ENCODE measurements at places on chromosomes 4 and X. TPM values are rescaled to one million over a fixed set of nuclear protein-coding genes. Genes with fewer than 3 reads are reported as not detected.

Gene PDE6B
- 1.8 TPM for total RNA-seq

Gene DSPP
- not detected for total RNA-seq

Gene F8A2
- total RNA-seq: not detected

Gene EXOC1L
- total RNA-seq: not detected

Gene MAGEB6B
- total RNA-seq: not detected

Gene LIN54
- total RNA-seq: 15.7 TPM

Gene PNCK
- not detected for total RNA-seq

Gene FAM47A
- not detected for total RNA-seq

Gene MAN2B2
- 15.7 TPM for total RNA-seq

Gene ART3
- total RNA-seq: not detected

Gene LNX1
- 1.3 TPM for total RNA-seq

Gene DKK2
- total RNA-seq: 0.24 TPM

Gene MMAA
- total RNA-seq: 5.6 TPM

Gene CT45A2
- not detected for total RNA-seq

Gene PAGE2
- not detected for total RNA-seq

Gene NPY1R
- not detected for total RNA-seq

Gene OPHN1
- 6.2 TPM for total RNA-seq

Gene LANCL3
- 0.83 TPM for total RNA-seq

Gene RIPPLY1
- not detected for total RNA-seq

Gene SPRY1
- 43.7 TPM for total RNA-seq

Gene CPZ
- not detected for total RNA-seq

Gene MAOB
- not detected for total RNA-seq

Gene TMEM255A
- total RNA-seq: not detected

Gene TEX13D
- total RNA-seq: not detected

Gene DMD
- 12.6 TPM for total RNA-seq

Gene EDA
- 0.44 TPM for total RNA-seq

Gene SLC6A14
- not detected for total RNA-seq

Gene NDST4
- total RNA-seq: not detected

Gene CPLX1
- 1.3 TPM for total RNA-seq

Gene RNF175
- not detected for total RNA-seq

Gene CYBB
- not detected for total RNA-seq

Gene FAM120C
- 11.4 TPM for total RNA-seq

Gene XKRX
- total RNA-seq: 0.88 TPM

Gene F11
- total RNA-seq: not detected

Data from endothelial cell of umbilical vein (primary cell).